Glomerular endothelial cell (primary cell): ENCODE measurements at places on chromosomes 7 and 10. TPM values are rescaled to one million over a fixed set of nuclear protein-coding genes. Genes with fewer than 3 reads are reported as not detected.

- no peak for DNase-seq
These were observed 302.2 kb downstream of the CCDC3 start for GRCh38 chr10:12699258-12699700.

GRCh38 chr7:95335093-95335492, 10.8 kb upstream of the PON1 start:
- no peak for DNase-seq

- no peak for DNase-seq
These were observed 1.2 kb downstream of the CALY start for GRCh38 chr10:133335246-133336117.

Gene MSMB
- not detected in 2 replicates for total RNA-seq

DNA sequence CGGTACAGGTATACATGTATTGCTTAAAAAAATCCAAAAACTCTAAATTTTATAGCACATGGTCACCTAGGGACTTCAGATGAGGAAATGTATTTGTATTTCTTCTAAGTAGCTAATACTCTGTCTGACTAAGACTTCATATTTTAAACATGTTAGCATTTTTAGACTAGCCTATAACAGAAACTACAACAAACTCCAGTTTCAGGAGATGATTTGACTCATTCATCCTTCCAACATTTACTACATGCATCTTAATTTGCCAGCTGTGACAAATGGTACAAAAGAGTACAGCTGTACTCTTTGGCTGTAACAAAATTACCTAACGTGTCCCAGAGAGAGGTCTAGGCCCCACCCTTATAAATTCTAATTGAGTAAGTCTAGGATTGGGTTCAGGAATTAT, 22.2 kb downstream of the TMEM209 start:
- DNase-seq = no peak

GRCh38 chr7:131506597-131506996, 49.8 kb downstream of the PODXL start:
- no peak for DNase-seq

Gene SPDYE6
- total RNA-seq = not detected in 2 replicates

Gene CALU
- 339 and 416 TPM in 2 replicates for total RNA-seq

- DNase-seq = no peak
These were observed 268.5 kb downstream of the ADARB2 start for GRCh38 chr10:1468811-1469210.

DNA sequence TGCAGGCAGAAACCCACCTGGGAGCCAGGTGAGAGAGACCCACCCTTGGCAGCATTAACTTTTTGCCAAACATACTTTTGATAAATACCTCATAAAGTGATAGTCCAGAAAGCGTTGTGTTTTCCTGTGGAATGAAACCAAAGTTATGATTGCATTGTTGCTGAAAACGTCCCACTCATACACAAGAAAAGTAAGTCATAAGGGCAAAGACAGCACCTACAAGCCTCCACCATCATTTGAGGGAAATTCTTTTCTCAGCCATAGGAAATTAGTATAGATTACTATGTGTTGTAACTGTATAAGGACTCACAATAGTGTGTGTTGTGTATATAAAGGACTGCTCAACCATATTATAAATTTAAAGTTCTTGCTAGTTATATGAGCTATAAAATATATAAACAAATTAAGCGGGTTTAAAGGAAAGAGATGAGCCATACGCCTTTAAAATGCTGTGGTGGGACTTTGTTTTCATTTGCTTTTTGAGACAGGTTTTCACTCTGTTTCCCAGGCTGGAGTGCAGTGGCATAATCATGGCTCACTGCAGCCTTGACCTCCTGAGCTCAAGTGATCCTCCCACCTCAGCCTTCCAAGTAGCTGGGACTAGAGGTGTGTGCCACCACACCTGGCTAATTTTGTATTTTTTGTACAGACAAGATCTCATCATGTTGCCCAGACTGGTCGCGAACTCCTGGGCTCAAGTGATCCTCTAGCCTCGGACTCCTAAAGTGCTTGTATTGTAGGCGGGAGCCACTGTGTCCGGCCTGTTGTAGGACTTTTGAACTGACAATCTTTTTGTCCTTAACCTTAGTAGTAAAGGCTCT, 160.8 kb downstream of the PKD1L1 start:
- no peak for DNase-seq

Gene PRKCQ
- total RNA-seq = 1.8 and 1.9 TPM in 2 replicates

- no peak for DNase-seq
These were observed 71.6 kb downstream of the CCDC71L start for GRCh38 chr7:106589198-106589879.

Gene NRP1
- total RNA-seq = 167 and 209 TPM in 2 replicates

DNA sequence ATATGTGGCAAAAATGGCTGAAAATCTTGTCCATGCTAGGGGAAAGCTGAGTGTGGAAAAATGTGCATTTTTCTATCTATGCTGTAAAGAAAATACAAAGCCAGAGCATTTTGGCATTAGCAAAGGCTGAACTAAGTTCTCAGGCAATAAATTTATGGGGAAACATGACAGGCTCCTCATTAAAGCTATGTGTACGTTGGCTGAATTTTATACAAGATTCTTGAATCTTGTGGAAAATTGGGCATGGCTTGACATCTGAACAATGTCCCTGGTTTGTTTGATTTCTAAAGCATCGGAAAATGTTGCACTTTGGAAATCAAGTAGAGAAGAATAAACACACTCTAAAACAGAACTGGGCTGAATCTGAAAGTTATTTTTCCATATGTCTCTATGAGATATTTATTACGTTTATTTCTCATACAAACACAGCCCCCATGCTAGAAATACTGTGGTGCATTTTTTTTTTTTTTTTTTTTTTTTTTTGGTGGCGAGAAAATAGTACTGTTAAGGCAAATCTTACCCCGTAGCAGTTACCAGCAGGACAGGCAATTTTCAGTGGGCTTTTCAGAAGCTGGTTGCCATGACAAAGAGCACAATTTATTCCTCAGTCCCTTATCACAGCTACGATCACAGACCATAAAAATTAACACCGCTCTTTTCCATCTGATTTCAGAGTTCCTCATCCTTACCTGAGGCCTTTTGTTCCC, 16.9 kb downstream of the CPA1 start:
- DNase-seq = no peak

DNA sequence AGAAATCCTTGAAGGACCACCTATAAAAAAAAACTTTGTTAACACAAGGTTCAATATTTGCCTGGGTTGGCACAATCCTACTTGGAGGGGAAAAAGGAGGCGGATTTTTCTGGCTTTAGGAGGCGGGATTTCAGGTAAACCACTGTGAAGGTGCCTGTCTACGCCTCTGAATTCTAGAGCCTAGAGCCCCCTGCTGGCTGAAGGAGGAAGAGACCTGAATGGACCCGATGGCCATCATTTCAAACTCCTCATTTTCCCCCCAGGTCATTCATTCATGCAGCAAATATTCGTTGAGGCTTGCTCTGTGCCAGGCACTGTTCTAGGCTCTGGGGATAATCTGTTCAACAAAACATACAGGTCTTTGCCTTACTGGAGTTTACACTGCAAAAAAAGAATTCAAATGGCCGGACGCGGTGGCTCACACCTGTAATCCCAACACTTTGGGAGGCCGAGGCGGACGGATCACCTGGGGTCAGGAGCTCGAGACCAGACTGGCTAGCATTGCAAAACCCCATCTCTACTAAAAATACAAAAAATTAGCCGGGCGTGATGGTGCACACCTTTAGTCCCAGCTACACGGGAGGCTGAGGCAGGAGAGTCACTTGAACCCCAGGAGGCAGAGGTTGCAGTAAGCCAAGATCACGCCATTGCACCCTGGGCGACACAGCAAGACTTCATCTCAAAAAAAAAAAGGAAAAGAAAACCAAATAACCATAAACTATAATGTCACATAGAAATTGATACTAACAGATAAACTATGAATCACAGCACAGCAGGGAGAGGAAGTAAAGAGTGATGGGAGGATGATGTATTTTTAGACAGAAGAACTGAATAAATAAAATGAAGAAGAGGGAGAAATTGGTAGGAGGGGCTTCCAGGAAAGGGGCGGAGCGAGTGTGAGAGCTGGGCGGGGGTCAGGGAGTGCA, 90.1 kb upstream of the NFE2L3 start:
- no peak for DNase-seq
